ENCODE measurements at places on chromosomes 12 and 14.

DNA sequence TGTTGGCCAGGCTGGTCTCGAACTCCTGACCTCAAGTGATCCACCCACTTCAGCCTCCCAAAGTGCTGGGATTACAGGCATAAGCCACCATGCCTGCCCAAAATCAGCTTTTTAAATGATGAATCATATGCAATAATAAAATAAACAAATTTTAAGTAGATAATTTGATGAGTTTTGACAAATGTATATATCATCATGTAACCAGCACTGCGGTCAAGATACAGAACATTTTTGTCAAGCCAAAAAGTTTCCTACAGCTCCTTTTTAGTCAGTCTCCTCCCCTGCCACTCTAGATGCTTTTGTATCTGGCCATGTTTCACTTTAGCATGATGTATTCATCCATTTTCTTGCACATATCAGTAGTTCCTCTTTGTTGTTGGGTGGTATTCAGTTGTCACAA, 17.2 kb downstream of the FRMD6 start:
- no peaks in the 10 kb centered on the region for H3K4me1 ChIP-seq
- DNase-seq = no peak
- peaks cover 2% of the 10 kb centered on the region for H3K27me3 ChIP-seq
- H3K4me3 ChIP-seq = no peak overlapping the region

GRCh38 chr12:46831335-46832129, 5.7 kb upstream of the SLC38A4 start:
- no peak overlapping the region for H3K27ac ChIP-seq
- DNase-seq = peak; percentile 3
- H3K27me3 ChIP-seq = peaks cover 53% of the 10 kb centered on the region
- no peaks in the 10 kb centered on the region for H3K36me3 ChIP-seq
- peaks cover 10% of the 10 kb centered on the region for H3K4me1 ChIP-seq
- peak overlapping the region; percentile 24 for H3K4me3 ChIP-seq

DNA sequence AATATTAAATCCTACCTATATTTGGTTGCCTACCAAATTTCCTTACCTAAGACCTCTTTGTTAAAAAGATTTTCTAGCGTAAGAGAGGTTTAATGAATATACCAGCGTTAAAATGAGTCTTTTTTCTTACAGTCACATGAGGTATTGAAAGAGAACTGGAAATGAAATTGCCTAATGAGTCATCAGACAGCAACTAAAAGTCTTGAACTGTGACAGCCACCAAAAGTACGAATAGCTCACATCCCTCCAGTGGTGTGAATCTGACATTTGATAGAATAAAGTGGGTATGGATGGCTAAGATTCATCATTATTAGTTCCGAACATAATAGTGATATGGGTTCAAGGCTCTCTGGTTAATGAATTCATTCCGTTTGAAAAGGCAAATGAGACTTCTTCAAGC, 1297.3 kb downstream of the AACS start:
- no peaks in the 10 kb centered on the region for H3K36me3 ChIP-seq
- H3K4me3 ChIP-seq = no peak overlapping the region
- DNase-seq = no peak
- no peaks in the 10 kb centered on the region for H3K4me1 ChIP-seq
- H3K27ac ChIP-seq = no peak overlapping the region

DNA sequence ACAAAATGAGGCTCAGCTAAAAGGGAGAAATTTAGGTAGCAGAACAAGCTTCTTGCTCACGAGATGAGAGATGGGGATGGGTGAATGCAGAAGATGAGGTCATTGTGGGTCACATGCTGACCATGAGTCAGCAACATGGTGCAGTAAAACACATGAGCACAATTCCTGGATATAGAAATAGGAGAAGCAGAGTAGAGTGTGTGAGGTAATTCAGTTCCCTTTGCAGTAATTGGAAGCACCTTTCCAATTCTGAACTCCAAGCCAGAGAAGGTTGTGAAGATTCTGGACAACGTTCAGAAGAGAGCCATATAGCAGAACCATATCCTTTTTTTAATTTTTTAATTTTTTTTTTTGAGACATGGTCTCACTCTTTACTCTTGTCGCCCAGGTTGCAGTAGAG, 62.0 kb upstream of the LMNTD1 start:
- no peak for DNase-seq
- no peak overlapping the region for H3K27ac ChIP-seq
- no peak overlapping the region for H3K4me3 ChIP-seq

GRCh38 chr12:46154221-46154985, 114.4 kb downstream of the SLC38A1 start:
- H3K36me3 ChIP-seq = peaks cover 8% of the 10 kb centered on the region
- H3K4me1 ChIP-seq = peaks cover 19% of the 10 kb centered on the region
- H3K27ac ChIP-seq = no peak overlapping the region
- no peak for DNase-seq

DNA sequence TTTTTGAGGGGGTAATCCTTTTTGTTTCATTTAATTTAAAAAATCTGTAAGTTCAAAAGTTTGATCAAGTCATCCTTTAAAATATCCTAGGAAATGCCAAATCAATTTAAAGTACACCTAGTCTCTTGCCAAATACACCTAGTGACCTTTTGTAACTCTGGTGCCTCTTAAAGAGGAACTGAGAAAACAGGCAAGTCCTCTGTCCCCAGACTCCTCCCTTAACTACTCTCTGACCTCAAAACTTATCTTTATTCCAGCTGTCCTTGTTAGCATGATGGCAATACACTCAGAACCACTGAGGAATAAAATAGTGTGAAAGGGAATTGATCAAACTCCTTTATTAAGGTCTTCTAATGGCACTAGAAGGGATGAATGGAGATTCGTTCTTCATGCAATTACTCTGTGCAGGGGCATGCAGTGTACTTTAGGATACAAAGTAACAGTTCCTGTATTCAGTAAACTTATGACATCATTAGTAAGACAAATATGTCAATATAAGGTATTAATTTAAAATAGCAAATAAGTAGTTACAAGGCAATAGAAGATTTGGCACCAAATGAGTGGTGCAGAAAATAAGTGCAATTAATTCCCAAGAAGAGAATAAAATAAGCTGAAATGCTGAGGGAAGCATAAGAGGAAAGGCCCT, 3.3 kb downstream of the FAR2 start:
- peaks cover 10% of the 10 kb centered on the region for H3K27me3 ChIP-seq
- peaks cover 7% of the 10 kb centered on the region for H3K4me1 ChIP-seq
- DNase-seq = no peak
- H3K4me3 ChIP-seq = no peak overlapping the region
- no peak overlapping the region for H3K27ac ChIP-seq
- H3K36me3 ChIP-seq = peaks cover 3% of the 10 kb centered on the region

DNA sequence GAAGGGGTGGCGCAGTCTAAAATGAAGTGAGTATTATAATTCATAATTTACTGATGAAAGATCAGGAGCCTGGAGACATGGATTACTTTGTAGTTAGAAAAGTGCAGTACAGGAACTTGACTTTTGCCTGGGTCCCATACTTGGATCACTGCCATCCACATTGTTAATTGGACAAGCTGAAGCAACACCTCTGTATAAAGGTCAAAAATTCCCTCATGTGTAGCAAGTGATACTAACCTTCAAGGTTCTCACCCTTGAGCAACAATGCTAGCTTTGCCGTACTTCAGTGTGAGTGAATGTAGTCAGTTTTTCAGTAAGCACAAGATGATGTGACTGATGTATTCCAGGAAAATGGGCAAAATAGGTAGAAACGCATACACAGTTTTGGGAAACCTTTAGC, 44.6 kb upstream of the PLBD1 start:
- no peak for DNase-seq
- no peak overlapping the region for H3K4me3 ChIP-seq
- no peaks in the 10 kb centered on the region for H3K27me3 ChIP-seq
- H3K4me1 ChIP-seq = no peaks in the 10 kb centered on the region
- no peaks in the 10 kb centered on the region for H3K36me3 ChIP-seq
- H3K27ac ChIP-seq = no peak overlapping the region

DNA sequence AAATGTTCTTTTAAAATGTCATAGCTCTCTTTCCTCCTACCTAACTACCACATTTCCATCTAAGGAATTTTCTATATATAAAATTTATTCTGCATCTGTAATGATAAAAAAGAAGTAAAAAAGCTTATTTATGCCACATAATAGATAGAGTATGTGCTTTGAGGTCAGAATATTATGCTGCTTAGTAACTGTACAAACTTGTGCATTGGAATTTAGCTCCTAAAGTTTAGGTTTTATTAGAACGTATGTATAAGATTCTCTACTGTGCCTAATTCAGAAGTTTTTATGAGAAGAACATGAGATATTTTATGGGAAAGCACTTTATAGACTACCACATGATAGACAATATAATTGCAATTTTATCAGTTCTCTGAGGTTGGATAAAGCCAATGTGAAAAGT, 384.6 kb downstream of the SLC16A7 start:
- H3K27me3 ChIP-seq = no peaks in the 10 kb centered on the region
- no peaks in the 10 kb centered on the region for H3K36me3 ChIP-seq
- H3K27ac ChIP-seq = no peak overlapping the region
- no peaks in the 10 kb centered on the region for H3K4me1 ChIP-seq

- H3K4me1 ChIP-seq = no peaks in the 10 kb centered on the region
- no peak for DNase-seq
- no peak overlapping the region for H3K4me3 ChIP-seq
- H3K27me3 ChIP-seq = no peaks in the 10 kb centered on the region
Measured at GRCh38 chr12:23423097-23423687, 526.3 kb downstream of the SOX5 start.

- H3K4me1 ChIP-seq = no peaks in the 10 kb centered on the region
- no peak overlapping the region for H3K27ac ChIP-seq
- no peak for DNase-seq
- peaks cover 7% of the 10 kb centered on the region for H3K27me3 ChIP-seq
- H3K36me3 ChIP-seq = no peaks in the 10 kb centered on the region
Measured at GRCh38 chr12:66638666-66639065, 40.2 kb downstream of the GRIP1 start.

DNA sequence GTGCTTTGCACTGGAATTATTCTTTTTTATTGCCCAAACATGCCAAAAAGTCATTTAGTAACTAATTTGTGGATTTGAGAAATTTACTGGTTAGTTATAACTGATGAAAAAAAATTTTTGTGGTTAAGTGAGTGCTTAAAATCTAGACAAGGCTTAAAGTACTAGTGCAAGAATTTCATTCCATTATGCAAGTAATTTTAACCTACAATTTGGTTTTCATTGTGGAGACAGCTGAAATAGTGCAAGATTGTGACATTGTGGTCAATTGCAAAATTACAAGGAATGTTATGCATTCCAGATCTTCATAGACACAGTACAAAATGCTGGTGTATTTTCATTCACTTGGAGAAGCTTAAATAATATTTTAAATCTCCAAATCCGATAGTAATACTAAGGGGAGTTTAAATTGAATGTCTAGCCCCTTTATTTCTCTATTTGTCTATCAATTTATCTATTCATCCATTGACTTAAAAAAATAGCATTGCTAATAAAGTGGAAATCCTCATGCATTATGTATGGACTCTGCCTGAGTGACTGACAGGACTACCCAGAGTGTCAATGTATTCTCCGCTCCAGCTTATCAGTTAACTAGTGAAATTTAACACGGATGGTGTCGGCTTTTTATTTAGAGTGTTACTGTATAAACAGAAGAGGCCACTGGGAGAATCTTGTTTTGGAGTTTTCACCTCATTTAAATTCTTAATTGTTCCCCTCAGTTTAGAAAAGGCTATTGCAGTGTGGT, 125.9 kb downstream of the ALX1 start:
- no peaks in the 10 kb centered on the region for H3K36me3 ChIP-seq
- no peaks in the 10 kb centered on the region for H3K4me1 ChIP-seq
- DNase-seq = no peak
- no peaks in the 10 kb centered on the region for H3K27me3 ChIP-seq
- no peak overlapping the region for H3K4me3 ChIP-seq
- H3K27ac ChIP-seq = no peak overlapping the region

- H3K4me3 ChIP-seq = no peak overlapping the region
- no peaks in the 10 kb centered on the region for H3K36me3 ChIP-seq
- H3K27ac ChIP-seq = no peak overlapping the region
- no peaks in the 10 kb centered on the region for H3K4me1 ChIP-seq
Measured at GRCh38 chr14:82805892-82806825, 1272.5 kb upstream of the SEL1L start.

- H3K27ac ChIP-seq = peak overlapping the region; percentile 43
- H3K27me3 ChIP-seq = no peaks in the 10 kb centered on the region
- H3K4me1 ChIP-seq = peaks cover 64% of the 10 kb centered on the region
- no peak for DNase-seq
Measured at GRCh38 chr12:131959641-131960589, 10.2 kb downstream of the EP400 start.

- H3K4me1 ChIP-seq = no peaks in the 10 kb centered on the region
- no peaks in the 10 kb centered on the region for H3K27me3 ChIP-seq
- no peak overlapping the region for H3K4me3 ChIP-seq
- H3K36me3 ChIP-seq = no peaks in the 10 kb centered on the region
Measured at GRCh38 chr12:132544498-132544897, 54.5 kb downstream of the FBRSL1 start.
